ENCODE measurements at places on chromosomes 4 and X. TPM values are rescaled to one million over a fixed set of nuclear protein-coding genes. Genes with fewer than 3 reads are reported as not detected.

GRCh38 chr4:88291003-88291402 is 6.6 kb upstream of the PPM1K start:
- no peak overlapping the region for H3K4me3 ChIP-seq
- peak overlapping the region; percentile 78 for H3K27ac ChIP-seq
- no peaks in the 10 kb centered on the region for H3K27me3 ChIP-seq
- peaks cover 42% of the 10 kb centered on the region for H3K4me1 ChIP-seq

DNA sequence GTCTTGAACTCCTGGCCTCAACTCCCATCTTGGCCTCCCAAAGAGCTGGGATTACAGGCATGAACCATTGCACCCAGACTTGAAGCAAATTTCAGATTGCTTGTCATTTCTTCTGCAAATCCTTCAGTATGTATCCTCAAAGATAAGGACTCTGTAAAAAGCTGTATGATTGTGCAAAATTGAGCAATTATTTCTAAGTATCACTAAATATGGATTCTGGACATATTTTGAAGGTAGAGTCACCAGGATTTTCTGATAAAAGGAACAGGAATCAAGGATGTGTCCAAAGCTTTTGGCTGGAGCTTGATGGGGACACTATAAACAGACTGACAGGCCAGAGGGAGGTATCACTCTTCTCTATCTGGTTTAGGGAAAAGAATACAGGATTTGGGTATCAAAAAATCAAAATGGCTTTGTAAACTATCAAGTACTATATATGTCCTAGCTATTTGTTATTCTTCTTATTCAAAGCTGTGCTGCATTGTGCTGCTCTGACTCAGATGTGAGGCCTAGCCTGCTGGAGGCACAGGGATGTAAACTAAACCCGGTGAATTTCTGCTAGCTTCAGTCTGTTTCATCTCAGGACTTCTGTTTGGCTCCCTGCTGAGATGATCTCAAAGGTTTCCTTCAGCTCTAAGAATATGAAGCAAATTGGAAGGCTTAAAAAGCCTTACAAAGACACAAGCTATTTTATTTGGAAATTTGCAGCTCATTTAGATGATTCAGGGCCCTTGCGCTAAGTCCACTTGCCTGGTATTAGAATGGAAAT is 8.3 kb downstream of the RPS4X start:
- no peak for DNase-seq
- no peaks in the 10 kb centered on the region for H3K4me1 ChIP-seq
- no peaks in the 10 kb centered on the region for H3K27me3 ChIP-seq
- peak overlapping the region; percentile 38 for H3K27ac ChIP-seq
- no peak overlapping the region for H3K4me3 ChIP-seq

GRCh38 chr4:180680305-180680704 is 1562.9 kb upstream of the TENM3 start:
- H3K4me1 ChIP-seq, result no peaks in the 10 kb centered on the region
- DNase-seq, result no peak
- H3K36me3 ChIP-seq, result no peaks in the 10 kb centered on the region
- H3K4me3 ChIP-seq, result no peak overlapping the region

GRCh38 chr4:41865306-41865980 is 69.8 kb upstream of the TMEM33 start:
- peaks cover 8% of the 10 kb centered on the region for H3K27me3 ChIP-seq
- H3K27ac ChIP-seq, result no peak overlapping the region
- DNase-seq, result peak; percentile 70
- H3K36me3 ChIP-seq, result no peaks in the 10 kb centered on the region
- H3K4me1 ChIP-seq, result no peaks in the 10 kb centered on the region

- no peak overlapping the region for H3K27ac ChIP-seq
- no peak for DNase-seq
- H3K4me3 ChIP-seq, result no peak overlapping the region
- peaks cover 3% of the 10 kb centered on the region for H3K27me3 ChIP-seq
- H3K36me3 ChIP-seq, result no peaks in the 10 kb centered on the region
Observed at GRCh38 chrX:135477576-135477975, 42.9 kb upstream of the INTS6L start.

DNA sequence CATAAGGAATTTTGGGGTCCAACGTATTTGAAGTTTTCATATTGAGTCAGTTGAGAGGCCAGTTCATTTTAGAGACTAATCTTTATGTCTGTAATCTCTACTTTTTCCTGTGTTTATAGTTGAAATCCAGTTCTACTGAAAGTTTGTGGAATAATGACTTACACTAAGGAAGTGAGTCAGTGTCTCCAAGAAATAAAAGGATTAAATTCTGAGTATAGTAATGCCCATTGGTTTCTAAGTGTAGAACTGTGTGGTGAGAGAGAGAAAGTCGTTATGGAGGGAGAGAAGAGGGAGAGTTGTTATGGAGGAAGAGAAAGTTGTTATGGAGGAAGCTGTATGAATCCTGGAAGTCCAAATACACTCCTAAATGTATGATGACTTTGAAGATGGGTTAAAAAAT is 264.6 kb upstream of the HAND2 start:
- DNase-seq, result no peak
- no peak overlapping the region for H3K4me3 ChIP-seq
- no peaks in the 10 kb centered on the region for H3K36me3 ChIP-seq
- H3K27ac ChIP-seq, result no peak overlapping the region
- H3K27me3 ChIP-seq, result no peaks in the 10 kb centered on the region
- no peaks in the 10 kb centered on the region for H3K4me1 ChIP-seq

Gene PCDH7
- total RNA-seq, result 0.55 TPM

Gene CPZ
- total RNA-seq, result not detected
